ENCODE measurements at places on chromosomes 7 and 10.

- no peak for DNase-seq
Measured at GRCh38 chr7:27251652-27252590, 9.3 kb downstream of the EVX1 start.

DNA sequence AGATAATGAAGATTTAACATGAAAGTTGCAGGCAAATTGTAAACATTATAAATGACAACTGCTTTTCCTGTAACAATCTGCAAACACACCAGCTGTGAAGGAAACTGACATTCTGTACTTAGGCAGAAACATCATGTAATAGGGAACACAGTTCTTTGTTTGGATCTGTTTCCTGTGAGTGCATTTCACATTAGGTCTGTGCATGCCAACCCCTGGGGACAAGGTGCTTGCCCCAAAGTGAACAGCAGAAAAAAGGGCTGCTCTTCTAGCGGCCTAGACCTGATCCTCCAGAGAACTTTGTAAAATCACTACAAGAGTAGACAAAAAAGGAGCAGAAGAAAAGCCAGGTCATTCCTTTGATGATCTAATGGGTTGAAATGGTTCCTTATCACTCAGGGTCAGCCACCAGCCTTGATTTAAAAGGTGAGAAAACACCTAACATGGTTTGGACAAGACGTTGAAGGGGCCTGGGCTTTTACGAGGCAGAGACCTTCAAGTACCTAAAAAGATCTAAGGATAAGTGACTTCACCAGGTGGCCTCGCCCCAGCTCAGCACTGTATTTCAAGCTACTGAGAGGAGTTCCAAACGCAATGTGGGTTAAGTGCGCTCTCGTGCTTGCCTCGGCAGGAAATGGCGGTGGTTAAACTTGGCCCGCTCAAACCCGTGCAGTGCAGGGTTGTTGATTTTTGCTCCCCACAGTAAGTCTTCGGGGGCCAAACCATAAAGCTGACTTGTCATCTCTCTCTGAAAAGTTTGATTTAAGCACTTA lies 249.7 kb downstream of the CREB5 start:
- no peak for DNase-seq

- DNase-seq = no peak
Measured at GRCh38 chr7:113628948-113629847, 289.6 kb downstream of the PPP1R3A start.

- DNase-seq = no peak
Measured at GRCh38 chr10:13291061-13291460, 8.8 kb downstream of the PHYH start.

GRCh38 chr7:2086229-2086628 lies 146.5 kb downstream of the MAD1L1 start:
- DNase-seq = no peak
